Tibial nerve (tissue), 4 donors: ENCODE measurements at places on chromosomes 5 and 9. TPM values are rescaled to one million over a fixed set of nuclear protein-coding genes. Genes with fewer than 3 reads are reported as not detected.

DNA sequence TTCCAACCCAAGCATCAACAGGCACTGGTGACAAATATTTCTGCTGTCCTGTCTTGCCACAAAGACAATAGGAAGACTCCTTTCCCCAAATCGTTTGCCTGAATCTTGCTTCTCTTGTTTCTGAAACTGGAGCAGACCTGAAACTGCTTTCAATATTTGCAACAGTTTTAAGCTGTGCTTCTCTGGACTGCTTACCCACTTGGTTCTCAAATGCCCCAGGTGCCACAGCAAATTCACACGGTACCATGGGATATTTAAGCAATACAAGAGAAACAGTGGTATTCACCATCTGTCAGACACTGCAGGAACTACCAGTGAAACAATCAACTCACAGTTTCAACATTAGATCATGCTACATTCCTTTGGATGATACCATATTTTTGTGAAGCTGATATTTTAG, 309.4 kb downstream of the PARP8 start:
- DNase-seq: no peak

- no peak for DNase-seq
These were observed 15.6 kb downstream of the TEX53 start for GRCh38 chr9:114641967-114642366.

DNA sequence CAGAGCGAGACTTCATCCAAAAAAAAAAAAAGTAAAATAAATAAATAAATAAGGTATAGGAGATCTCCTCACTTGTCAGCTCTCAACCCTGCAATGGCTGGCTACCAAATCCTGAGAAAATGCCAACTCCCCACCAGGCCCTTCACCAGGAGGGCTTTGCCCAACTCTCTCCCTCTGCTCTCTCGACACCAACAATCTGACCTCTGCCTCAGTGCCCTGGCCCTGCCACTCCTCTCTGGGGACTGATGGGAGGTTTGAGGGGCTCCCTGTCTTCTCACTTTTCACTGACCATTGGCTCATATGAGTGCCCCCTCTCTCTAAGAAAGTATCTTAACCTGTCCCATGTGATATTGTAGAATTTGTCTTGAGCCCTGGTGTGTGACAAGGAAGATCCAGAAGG, 52.6 kb upstream of the SH3PXD2B start:
- peak; percentile 2 for DNase-seq

GRCh38 chr5:175772747-175773533, 98.4 kb upstream of the CPLX2 start:
- DNase-seq: no peak

DNA sequence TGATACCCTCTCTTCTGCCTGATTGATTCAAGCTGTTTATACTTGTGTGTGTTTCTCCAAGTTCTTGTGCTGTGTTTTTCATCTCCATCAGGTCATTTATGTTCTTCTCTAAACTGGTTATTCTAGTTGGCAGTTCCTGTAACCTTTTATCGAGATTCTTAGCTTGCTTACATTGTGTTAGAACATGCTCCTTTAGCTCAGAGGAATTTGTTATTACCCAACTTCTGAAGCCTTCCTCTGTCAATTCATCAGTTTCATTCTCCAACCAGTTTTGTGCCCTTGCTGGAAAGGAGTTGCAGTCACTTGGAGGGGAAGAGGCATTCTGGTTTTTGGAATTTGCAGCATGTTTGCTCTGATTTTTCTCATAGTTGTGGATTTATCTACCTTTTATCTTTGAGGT, 126.2 kb upstream of the FTMT start:
- DNase-seq: no peak

DNA sequence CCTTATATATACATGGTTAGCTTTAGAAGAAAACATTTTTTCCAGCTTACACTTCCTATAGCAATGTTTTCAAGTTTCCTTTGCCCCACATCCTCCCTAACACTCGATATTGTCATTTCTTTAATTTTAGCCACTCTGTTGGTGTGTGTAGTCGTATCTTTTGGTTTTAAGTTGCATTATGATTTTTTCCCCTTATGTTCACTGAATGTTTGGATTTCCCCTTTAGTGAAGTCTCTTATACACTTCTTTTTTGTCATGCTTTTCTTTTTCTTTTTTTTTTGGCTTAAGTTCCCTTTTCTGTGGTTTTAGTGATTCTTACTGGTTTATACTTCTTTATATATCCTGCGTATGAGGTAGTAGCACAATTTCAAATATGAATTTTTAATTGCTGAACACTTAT, 58.8 kb downstream of the KDM4C start:
- DNase-seq: no peak

DNA sequence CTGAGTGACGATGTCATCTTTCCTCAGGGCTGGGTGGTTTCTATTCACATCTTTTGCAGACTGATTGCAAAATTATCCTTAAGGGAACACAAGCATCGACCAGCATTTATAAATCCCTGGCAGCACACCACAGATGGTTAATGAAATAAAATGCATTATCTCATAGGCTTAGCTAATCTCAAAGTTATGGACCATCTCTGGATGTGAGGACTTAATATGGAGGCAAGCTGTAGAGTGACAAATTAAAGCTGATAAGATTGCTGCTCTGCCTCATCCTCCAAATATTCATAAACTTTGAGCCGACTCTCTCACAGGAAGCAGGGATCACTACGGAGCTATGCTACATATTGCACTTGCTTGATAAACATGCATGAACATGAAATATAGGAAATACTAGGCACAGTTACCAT, 663.2 kb upstream of the RGMB start:
- DNase-seq: no peak

DNA sequence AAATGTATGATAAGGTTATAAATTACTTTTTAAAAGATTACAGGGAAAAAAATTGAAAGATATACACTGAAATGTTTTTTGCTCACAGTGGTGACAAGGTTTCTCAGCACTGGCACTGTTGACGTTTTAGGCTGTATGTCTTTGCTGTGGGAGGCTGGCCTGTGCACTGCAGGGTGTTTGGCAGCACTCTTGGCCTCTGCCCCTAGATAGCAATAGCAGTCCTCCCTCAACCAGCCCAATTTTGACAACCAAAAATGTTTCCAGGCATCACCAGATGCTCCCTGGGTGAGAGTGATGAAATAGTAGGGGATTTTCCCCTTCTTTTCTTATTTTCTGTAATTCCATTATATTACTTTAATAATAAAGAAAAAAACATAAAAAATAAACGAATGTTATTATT, 3.3 kb downstream of the CD274 start:
- no peak for DNase-seq

TAF11L11 gene
- total RNA-seq: not detected

HRH2 gene
- total RNA-seq: 2.4 TPM
